ENCODE measurements at places on chromosomes 11 and 22.

DNA sequence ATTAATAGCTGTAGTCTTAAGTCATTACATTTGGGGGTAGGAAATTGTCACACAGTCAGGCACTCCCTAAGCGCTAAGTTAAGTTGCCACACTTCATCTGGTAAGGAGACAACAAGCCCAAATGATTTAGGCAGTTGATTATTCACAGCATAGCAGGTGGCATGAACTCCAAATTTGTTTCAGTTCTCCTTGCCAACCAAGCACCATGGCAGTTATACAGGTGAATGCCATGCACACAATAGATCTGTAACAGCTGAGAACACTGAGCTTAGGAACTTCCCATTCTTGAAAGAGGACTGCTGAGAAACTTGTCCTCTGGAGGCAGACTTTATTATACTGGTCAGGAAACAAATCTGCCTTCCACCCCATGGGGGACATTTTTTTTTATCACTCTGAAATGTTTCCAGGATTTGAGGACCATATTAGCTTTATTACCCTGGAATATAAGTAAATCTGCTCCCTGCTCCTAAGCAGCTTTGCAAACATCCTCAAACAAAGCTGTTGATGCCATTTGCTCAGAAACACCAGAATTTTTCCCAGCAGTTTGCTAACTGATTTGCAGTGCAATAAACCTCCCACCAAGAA is 5.1 kb upstream of the INTS4 start:
- DNase-seq, result no peak

- DNase-seq, result no peak
Measured at GRCh38 chr22:20887375-20887774, 28.6 kb downstream of the SNAP29 start.

GRCh38 chr11:13772223-13773046 is 104.0 kb downstream of the FAR1 start:
- DNase-seq, result peak; percentile 67

- no peak for DNase-seq
Measured at GRCh38 chr11:8283465-8284230, 20.0 kb upstream of the LMO1 start.

DNA sequence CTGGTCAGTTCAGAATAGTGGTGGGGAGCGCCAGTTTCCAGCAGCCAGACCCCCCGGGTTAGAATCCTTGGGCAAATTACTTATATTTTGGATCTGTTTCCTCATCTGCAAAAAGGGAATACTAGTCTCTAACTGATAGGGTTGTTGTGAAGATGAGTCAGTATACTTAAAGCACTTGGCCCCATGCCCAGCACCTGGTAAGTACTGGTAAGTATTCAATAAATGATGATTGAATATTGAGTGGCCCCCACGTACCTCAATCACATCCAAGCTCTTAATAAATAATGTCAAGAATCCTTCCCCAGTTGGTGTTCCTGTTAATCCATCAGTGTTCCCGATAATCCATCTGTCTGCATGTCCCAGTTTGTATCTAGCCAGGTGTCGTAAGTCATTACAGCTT is 12.1 kb downstream of the ACP2 start:
- peak; percentile 43 for DNase-seq

- no peak for DNase-seq
Measured at GRCh38 chr11:405954-406795, 8.6 kb downstream of the SIGIRR start.

DNA sequence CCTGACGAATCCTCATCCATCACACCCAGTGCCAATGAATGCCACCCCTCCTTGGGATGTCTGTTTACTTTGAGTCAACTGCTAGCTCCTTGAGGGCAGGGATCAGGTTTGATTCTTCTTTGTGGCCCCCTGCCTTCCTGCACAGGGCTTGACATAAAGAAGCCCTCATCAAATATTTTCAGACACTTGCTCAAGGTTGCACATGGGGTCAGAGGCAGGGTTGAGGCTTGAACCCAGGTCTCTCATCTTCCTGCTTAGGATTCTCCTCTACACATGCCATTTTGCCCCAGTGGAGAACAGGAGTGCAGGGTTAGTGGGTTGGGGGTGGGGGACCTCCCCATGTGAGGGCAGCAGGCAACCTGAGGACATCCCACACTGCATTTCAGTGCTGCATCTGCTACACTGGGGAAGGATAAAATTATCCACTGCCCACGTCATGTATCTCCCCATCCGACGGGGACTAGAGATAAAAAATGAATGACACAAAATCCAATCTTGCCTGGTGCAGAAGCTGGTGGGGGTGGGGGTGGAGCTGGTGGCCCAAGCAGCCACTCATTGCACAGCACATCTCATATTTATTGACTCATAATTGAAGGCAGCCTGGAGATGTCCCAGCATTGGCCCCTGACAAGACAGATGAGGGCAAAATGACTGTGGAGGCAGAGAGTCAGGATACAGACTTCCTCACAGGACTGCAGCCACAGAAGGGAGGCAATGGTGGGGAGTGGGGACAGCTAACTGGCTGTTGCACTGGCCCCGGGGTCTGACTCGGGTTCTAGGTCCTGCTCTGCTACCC is 41.3 kb downstream of the NEU3 start:
- DNase-seq, result no peak

GRCh38 chr11:116118138-116118470 is 613.9 kb upstream of the CADM1 start:
- no peak for DNase-seq

- no peak for DNase-seq
Measured at GRCh38 chr11:21485006-21485405, 707.9 kb upstream of the ANO5 start.

DNA sequence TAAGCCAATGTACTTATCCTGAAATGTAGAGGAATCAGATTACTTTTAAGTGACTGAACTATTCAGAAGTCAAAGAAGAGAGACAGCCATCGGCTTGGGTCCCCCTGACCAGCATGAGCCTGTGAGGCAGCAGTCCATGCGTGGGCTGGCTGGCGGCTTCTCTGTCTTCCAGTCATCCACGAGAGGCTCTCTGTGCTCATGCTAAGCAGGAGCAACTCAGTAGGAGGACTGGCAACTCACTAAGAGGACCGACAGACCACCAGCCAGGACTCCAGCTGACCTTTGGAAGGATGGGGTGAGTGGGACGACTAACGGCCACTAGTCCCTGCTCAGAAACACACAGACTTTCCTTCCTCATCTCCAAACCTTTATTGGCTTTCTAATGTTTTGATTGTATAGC is 43.6 kb downstream of the ARFGAP3 start:
- DNase-seq, result no peak

DNA sequence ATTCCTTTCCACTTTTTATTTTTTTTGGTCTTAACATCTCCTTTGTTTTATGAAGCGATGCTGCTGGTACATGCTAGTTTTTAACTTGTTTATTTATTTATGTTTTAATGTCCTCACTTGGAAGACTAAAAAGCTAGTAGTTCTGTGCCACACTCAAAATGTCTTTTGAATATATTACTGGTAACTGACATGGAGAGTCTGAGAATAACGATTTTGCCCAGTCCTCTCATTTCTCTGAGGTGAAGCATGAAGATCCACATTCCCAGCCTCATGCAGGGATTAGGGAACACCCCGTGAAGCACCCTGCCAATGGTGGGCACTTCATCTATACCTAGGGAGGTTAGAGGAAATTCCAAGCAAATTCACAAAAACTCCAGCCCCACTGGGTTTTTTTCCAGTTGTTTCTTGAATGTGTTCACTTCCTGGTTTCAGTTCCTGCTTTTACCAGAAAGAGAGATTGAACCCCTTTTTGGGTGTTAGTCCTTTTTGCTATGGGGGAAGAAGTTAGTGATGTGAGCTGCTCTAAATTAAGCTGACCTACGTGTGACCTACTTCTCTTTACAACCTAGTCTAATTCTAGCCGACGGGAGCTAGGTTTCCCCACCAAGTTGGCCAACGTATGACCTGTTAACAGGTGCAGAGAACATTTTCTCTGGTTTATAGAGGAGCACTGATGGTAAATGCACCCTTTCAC is 106.1 kb downstream of the SLC1A2 start:
- DNase-seq, result no peak

DNA sequence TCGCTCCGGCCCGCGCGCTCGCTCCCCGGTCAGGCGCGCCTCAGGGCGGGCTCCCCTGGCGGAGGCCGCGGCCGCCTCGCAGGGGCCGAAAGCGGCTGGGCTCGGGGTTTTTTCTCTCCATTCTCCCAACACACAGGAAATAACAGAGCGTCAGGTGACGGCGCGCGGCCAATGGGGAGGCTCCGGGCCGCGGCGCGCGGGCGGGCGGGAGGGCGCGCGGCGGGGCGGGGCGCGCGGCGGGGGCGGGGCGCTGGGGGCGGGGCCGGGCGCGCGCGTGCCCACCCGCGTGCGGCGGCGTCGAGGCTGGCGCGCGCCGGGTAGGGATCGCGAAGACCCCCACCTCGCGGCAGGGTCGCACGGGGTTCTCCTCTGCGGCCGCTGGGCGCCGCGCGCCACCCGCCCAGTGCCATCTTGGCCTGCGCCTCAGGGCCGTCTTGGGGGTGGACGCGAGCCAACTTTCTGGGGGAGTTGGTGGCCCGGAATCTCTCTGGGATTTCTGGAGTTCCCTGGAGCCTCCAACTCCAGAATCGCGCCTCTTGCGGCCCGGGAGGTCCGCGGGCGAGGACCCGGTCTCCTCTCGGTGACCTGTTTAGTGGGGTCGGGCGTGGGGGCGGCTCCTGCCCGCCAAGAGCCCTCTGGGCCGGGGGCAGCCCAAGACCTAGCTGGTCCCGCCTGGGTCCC is at the start of gene TCF20:
Gene TCF20 (minus strand): TSS at position 144 of the 681 bp plus-strand sequence. CDS start 55,348 bp downstream, outside the sequence.
- DNase-seq, result peak; percentile 79

DNA sequence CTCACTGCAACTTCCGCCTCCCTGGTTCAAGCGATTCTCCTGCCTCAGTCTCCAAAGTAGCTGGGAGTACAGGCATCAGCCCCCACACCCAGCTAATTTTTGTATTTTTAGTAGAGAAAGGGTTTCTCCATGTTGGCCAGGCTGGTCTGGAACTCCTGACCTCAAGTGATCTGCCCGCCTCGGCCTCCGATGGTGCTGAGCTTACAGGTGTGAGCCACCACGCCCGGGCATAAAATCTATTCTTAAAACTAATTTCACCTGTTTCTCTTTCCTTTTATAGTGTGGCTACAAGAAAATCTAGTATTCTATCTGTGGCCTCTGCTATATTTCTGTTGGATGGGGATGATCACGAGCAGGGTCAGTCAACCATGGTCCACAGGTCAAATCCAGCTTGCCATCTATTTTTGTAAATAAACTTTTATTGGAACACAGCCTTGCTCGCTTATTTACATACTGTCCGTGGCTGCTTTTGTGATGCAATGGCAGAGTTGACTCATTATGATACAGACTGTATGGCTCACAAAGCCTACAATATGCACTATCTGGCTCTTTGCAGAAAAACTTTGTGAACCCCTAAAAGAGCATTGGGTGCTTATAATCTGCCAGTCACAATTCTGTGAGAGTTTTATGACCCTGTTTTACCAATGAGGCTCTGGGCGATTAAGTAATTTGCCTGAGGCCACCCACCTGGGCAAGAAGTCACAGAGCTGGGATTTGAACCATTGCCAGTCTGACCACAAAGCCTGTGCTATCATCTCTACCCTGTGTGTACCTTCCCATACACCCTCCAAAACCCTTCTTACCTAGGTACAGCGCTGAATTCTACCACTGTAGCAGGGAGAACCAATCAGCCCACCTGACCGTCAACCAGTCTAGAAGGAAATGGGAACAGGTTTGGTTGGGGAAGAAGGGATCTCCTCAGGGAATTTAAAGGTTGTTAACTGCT is 28.3 kb downstream of the SLC1A2 start:
- DNase-seq, result no peak

DNA sequence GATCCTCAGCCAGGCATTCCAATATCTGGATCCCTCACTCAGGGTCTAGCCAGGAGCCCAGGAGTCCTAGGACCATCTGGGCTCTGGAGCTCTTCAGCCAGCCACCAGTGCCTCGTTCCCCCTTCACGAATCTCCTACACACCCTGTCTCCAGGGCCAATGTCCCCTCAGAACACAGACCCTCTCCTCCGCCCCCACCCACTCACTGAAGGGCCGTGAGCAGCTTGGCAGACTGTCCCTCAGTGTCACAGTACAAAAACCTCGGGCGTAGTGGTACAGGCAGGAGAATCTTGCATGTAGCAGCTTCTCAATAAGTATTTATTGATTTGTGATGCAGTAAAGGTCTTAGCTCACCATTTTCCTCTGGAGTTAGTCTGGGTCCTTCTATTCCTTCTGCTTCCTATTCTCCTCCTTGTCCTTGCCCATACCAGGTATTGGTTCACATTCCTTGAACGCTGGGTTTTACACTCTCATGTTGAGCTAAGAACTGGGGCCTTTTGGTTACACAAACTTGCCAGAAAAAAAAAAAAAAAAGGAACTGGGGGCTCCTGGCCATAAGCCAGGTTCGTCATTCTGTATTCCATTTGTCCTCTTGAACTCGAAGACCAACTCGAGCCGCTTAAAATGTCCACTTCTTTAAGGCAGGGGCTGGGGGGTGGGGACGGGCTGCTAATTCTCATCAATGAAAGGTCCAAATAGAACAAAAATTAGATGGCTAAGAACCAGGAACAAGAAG is 2.3 kb downstream of the CXCR5 start:
- DNase-seq, result no peak

- DNase-seq, result no peak
Measured at GRCh38 chr22:48594757-48595510, 1232.7 kb downstream of the BRD1 start.

- DNase-seq, result no peak
Measured at GRCh38 chr11:44304091-44305025, 5.6 kb downstream of the ALX4 start.

DNA sequence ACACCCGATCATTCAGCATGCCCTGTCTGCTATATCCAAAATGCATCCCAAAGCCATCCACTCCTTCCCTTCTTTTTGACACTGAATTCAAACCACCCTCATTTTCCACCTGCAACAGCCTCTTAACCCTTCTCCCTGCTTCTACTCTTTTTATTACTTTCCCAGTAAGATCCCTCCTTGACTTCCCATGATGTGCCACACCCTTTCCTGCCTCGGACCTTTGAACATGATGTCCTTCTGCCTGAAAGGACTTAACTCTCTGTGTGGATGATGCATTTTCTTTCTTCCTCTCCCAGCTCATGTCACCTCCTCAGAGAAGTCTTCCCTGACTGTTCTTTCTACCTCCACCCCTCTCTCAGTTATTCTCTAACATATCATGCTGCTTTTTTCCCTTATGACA is 36.5 kb downstream of the HTR3A start:
- DNase-seq, result no peak

DNA sequence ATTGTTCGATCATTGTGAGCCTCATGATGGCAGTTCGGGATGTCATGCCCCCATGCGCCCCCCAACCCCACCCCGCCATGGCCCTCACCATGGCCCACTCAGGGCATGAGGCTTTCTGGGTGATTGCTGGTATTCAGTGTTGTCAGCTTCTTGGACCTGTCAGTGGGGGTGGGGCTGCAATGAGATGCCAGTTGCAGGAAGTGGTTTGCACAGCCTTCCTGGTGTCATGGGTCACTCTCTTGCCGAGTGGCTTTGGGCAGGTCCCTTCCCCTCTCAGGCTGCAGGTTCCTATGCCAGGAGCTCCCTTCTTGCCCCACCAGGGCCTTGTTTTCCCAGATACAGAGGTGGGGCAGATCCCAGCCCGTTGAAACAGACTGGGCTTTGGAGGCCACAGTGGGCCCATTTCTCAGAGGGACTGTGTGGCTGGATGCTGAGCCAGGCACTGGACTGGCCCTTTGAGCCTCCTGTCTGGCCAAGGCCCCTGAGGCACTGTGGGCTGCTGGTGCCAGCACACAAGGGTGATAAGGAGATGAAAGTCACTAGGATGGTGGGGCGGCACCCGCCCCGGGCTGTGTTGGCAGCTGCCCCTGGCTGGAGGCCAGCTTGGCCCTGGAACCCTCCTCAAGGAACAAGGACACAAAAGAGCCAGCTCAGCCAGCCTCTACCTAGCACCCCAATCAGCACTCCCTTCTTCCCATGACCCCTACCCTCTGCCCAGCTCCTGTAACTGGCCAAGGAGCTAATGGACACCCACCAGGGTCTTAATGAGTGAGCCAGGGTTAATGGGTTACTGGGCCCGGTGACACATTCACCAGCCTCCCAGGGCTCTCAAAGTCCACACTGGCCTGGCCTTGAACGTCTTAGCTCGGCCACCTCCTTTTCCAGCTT is 1.5 kb upstream of the GGT1 start:
- peak; percentile 93 for DNase-seq
